ENCODE measurements at places on chromosomes 2 and 18.

- DNase-seq: no peak
Measured at GRCh38 chr2:203636588-203637470, 69.6 kb upstream of the CD28 start.

GRCh38 chr2:190948671-190949070 lies 65.3 kb downstream of the STAT1 start:
- no peak for DNase-seq

GRCh38 chr2:24400207-24400907 lies 40.0 kb upstream of the ITSN2 start:
- DNase-seq: no peak

GRCh38 chr2:49770919-49771318 lies 616.6 kb upstream of the FSHR start:
- DNase-seq: no peak

GRCh38 chr2:126788113-126788512 lies 110.6 kb upstream of the TEX51 start:
- no peak for DNase-seq

GRCh38 chr18:28522236-28522635 lies 345.3 kb upstream of the CDH2 start:
- no peak for DNase-seq

DNA sequence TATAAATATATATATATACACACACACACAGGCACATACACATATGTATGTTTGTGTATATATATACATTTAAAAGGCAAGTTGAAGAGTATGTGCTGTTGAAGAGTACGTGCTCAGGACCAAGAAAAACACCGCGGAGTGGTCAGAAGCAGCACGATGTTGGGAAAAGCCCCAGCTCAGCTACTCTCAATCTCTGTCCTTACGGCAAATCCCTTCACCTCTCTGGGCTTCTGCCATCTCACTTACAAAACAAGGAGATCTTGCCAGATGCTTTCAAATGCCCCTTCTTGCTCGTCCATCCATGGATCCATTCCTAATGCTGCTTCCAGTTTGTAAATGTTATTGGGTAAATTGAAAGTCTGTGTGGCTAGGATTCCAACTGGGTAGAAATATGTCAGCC lies 333.9 kb downstream of the BCL11A start:
- DNase-seq: no peak

Measured in stimulated activated CD4-positive, alpha-beta T cell treated with anti-CD3 and anti-CD28 coated beads, Interleukin-12 subunit alpha, Interleukin-12 subunit beta, amount 100 ng/mL, for 48 hours (primary cell).